Amniotic epithelial cell (primary cell): ENCODE measurements at places on chromosomes 2 and 18.

DNA sequence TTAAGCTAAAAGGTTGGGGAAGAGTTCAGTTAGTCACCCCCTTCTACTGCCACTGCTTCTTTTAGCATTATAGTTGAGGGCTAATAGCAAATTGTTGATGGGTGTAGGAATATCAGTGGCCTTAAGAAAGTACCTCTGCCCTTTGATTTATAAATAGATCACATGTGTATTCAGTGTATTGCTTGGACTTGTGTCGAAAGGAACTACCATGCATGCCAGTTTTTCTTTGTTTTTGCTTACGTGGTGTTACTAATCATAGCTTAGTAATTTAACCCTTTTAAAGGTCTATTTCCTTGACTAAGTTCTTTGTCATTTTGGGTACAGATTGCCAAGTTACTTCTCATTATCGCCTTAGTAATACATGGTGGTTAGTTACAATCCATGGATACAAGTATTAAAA lies 85.6 kb downstream of the MIB1 start:
- peak; percentile 32 for DNase-seq

DNA sequence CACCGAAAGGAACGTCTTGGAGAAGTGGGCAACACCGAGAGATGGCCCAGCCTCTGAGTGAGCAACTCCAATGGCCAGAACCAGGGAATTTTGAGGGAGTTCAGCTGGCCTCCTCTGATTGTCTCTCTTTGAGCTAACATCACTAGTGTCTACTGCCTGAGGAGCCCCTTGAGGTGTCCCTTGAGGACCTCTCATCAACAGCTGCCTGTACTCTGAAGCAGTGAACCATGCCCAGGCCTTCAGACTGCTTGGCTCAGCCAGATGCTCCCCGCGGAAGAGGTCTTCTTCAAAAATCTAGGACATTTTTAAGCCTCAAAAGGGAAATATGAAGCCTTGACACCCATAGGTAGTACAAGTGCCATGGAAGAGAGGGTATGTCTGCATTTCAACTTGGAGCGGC lies 430.4 kb downstream of the TXNL1 start:
- no peak for DNase-seq

GRCh38 chr18:48119204-48119603 lies 188.7 kb upstream of the SMAD2 start:
- DNase-seq: peak; percentile 37

DNA sequence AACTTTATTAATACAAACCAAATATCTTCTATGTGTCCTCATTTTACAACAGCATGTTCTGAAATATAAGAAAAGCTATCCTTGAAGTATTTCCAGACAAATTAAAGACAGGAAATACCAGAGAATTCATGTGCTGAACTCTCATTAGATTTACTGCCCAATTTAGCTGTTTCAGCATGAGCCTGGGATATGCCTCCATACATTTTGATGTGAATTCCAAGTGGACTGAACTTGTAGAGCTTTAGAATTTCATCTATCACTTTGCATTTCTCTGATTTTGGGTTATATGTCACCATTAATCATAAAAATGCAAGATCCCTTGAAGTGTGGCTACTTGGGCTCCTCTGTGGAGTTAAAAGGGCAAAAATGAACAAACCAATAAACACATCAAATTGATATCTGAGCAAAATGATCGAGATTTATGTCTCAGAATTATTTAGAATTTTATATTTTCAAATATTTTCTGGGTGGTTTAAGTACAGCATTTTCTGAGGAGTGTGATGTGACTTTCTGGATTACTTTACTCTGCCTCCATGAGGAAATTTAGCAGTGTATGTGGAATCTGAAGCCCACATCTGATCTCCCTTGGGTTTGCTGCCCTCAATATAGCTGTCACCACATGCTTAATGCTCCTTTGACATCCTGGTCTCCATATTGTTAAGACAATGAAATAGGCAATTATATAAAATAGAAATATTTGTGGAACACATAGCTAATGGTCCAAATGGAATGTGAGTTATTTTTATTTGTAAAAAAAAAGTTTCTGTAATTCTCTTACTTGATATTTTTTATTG lies 206.6 kb upstream of the RBMS1 start:
- peak; percentile 15 for DNase-seq

GRCh38 chr2:100185105-100185504 lies 42.7 kb upstream of the AFF3 start:
- no peak for DNase-seq

DNA sequence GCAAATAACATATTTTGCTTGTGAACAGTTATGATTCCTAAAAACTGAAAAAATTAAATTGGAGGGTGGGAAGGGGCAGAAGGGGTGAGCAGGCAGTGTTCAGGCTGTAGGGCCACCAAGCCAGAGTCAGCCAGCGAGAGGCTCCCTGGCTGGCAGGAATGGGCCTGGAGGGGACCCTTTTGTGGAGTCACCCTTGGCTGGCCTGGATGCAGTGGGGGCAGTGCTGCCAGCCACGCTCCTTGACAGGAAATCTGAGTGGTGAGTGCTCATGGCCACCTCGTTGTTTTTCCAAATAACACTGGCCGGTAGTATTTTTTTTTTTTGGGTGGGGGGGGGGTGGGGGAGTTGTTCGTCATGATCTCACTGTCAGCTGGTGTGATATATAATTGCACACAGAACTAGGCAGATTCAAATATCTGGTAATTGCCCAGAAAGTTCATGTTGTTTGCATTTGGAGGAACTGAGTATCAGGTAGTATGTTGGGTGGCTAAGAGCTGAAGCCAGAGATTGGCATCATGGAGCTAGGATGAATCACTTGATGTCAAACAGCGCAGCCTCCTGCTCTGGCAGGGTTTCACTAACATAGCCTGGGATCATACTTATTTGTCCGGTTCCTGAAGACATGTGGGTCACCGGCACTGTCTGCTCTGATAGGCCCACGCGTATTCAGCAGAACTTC lies 160.0 kb downstream of the PTGR3 start:
- DNase-seq: no peak

DNA sequence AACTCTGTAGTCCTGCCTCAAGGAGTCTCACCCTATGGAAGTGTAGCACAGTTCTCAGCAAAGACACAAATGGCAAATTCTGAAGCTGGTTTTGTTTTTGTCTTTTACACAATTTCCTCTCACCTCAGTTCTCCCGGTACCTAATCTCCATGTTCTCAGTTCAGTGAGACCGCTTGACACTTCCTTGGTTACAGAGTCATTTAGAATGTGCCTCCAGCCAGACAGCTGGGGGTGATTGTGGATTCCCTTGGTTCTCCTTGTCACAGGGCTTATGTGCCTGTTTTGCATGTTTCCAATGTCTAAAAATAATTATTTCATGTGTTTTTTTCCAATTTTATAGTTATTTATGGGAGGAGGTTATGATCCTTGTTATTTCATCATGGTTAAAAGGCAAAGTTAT lies 379.5 kb upstream of the MAP2 start:
- DNase-seq: no peak

DNA sequence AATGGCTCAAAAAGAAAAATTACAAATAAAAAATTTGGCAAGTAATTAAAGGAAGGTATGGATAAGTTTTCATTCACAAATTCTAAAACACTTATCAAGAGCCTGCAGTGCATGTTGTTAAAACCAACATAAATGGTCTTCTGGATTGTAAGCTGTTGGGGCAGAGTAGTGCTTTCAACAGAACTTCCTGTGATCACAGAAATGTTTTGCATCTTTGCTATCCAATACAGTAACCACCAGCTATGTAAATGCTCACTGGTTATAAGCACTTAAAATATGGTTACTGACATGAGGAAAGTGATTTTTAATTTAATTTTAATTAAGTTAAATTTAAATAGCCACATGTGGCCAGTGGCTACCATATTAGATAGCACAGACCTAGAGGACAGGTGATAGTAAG lies 133.1 kb downstream of the NBAS start:
- no peak for DNase-seq

DNA sequence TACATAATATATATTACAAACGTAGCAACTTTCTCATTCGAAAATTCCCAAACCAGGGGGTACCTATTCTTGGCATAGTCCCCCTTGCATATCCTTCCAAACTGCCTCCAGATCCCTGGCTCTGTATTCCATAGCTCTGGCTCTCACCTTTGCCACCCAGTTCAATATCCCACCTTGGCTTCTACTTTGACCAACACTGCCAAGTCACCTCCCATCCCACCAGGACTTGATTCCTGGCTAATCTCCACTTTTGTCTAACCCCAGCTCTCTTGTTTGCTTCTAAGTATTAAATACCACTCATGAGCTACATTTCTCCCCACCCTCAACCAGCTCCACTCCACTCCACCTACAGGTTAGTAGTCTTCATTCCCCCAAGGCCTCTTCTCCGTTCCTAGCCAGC lies 103.2 kb upstream of the WDR75 start:
- DNase-seq: no peak

DNA sequence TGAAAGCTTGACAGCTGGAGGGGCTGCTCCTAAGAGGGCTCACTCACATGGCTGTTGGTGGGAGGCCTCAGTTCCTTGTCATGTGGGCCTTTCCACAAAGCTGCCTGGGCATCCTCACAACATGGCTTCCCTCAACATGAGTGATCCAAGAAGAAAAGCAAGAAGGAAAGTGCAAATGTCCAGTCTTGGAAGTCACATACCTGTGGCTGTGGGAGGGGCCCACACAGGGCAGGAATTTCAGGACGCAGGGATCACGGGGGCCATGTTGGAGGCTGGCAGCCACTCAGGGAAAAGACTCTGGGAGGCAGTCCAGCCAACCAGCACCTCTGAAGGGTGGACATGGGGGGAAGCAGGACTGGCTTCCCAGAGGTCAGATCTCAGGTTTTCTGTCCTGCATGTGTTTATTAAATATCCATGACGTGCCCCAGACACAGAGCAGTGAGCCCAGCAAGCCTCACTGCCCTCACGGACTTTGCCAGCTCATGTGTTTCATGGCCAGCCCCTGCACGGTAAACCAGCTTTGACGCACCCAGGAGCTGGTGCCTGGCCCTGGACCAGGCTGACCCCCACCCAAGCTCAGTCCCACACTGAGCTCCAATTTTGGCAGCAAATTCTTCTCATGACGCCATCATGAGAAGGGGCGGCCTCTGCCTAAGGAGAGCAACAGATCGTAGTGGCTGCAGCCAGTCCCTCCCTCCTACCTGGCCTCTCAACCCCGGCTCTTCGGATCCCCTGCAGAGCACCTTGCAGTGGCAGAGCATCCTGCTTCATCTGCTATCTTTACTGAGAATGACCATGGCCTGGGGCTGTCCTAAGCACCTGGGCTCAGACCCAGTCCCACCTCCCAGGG lies 34.7 kb upstream of the GPR17 start:
- no peak for DNase-seq

DNA sequence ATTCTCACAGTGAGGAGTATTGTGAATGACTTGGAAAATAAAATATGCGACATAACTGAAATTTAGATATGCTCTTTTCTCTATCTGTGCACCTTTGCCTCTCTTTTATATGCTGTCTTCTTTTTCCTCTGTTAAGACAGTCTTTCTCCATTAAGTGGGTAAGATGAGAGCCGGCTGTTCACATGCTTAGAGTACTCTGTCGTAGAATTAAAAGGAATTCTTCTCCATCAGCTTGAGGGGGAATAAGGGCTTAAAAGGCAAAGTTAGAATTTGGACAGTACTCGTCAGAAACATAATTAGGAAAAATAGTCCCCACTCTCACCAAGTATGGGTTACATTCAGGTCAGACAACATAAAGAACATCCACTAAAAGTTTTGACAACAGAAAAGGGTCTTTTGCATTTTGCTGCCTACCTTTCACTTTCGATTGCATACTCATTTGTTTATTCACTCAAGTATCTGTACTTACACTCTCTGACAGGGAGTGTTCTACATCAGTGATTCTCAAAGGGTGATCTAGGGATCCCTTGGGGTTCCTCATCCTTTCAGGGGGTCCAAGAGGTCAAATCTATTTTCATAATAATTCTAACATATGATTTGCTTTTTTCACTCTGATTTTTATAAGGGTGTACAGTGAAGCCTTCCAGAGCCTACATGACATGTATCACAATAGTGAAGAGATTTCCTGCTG lies 48.0 kb downstream of the ARHGAP15 start:
- DNase-seq: no peak

DNA sequence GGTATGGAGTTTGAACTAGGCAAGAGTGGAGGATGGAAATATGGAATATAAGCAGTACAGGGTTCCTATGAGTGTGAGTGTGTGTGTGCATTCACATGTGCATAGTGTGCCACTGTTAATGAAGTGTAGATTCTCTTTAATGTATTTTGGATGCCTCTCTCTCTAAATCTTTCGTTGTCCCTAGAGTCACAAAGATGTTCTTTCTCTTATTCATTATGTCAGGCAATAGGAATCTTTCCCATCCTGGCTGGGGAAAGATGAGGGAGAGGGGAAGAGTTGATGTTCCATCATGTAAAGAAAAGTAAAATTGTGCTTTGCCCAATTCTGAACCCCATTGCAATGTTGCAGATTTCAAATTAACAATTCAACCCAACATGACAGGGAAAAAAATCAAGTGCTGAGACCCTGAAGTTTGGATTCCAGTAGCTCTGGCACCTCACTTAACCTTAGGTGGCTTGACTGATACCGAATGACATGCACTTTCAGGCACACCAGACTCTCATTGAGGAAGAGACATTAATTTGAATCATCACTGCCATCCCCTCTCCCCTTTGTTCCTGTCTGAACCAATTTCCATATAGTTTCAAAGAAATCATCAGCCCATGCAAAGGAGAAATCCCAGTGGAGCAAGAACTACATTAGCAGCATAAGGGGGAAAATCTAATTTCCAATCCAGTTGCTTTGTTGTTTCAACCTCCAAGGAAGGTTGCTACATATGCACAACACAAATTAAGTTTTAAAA lies 28.0 kb downstream of the KLF7 start:
- no peak for DNase-seq

- DNase-seq: no peak
Observed at GRCh38 chr2:29447513-29447912, 332.3 kb downstream of the CLIP4 start.

DNA sequence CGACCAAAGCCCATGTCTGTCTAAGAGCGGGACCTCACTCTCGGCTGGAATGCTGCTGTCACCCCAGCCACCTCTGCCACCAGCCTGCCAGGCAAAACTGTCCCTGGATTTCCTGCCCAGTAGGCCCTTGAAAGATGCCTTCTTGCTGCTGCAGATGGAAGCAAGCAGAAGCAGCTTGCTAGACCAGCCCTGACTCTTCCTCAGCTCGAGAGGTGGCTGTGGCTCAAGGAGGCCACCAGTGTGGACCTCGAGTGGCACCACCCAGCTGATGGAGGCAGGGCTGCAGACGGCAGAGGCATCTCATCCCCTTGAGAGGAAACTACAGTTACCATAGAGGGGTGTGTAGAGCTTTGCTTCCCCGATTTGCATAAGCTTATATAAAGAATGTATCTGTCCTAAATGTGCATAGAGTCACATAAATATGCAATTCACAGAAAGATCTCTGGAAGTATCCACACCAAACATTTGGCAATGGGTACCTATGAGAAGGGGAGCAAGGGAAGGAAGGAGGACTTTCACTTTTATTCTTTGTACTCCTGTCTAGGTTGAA lies 20.6 kb downstream of the ADCY3 start:
- DNase-seq: no peak

- DNase-seq: no peak
Observed at GRCh38 chr2:120422465-120423160, 76.7 kb downstream of the INHBB start.

- DNase-seq: no peak
Observed at GRCh38 chr2:153163055-153163454, 315.5 kb downstream of the RPRM start.
